ENCODE measurements at places on chromosomes 12 and 14. TPM values are rescaled to one million over a fixed set of nuclear protein-coding genes. Genes with fewer than 3 reads are reported as not detected.

- H3K4me1 ChIP-seq = peaks cover 9% of the 10 kb centered on the region
- no peaks in the 10 kb centered on the region for H3K27me3 ChIP-seq
- DNase-seq = peak; percentile 85
- H3K36me3 ChIP-seq = no peaks in the 10 kb centered on the region
Observed at GRCh38 chr12:81077686-81078441, at the start of gene ACSS3. ACSS3 (plus strand) TSS chr12:81078079; CDS start chr12:81078121, 42 bp downstream.

Gene ANO4
- 1.9 TPM for total RNA-seq

GRCh38 chr12:20268771-20269170, 99.6 kb upstream of the PDE3A start:
- H3K36me3 ChIP-seq = no peaks in the 10 kb centered on the region
- no peak overlapping the region for H3K27ac ChIP-seq
- no peaks in the 10 kb centered on the region for H3K4me1 ChIP-seq

GRCh38 chr14:54890788-54891187, 11.8 kb downstream of the GCH1 start:
- no peak overlapping the region for H3K4me3 ChIP-seq
- peaks cover 5% of the 10 kb centered on the region for H3K4me1 ChIP-seq
- no peaks in the 10 kb centered on the region for H3K36me3 ChIP-seq
- no peak for DNase-seq
- no peak overlapping the region for H3K27ac ChIP-seq

Gene PLEK2
- 2.8 TPM for total RNA-seq

DNA sequence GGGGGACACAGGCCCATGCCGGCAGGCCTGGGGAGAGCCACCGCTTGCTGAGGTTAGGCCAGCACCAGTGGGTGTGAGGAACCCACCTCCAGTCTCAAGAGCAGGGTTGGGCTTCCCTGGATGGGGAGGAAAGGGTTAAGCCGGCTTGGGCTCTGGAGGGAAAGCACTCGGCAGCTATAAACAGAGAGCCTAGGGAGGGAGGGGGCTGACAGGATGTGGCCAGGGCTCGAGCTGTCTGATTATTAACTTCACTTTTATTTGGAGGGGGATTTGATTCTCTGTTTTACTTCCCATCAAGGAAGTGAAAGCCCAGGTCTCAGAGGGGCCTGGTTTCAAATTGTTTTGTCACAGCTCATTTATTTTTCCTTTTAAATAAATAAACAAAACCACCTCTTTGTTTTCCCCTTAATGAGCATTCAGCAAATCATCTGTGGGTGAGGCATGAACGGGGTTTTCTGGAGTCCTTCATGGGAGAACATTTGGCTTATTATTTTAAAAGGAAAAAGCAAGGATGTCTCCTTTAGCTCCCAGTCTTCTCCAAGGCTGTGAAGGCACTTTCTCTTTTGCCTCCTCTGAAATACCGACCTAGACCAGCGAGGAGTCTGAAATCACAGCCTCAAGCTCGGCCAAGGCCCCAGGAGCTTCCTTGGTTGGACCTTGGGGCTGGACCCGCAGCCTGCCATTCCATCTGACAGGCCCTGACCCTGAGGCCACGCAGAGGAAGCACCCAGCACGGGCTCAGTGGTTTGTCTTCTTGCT, 21.9 kb upstream of the ZFP36L1 start:
- H3K36me3 ChIP-seq = no peaks in the 10 kb centered on the region
- H3K4me3 ChIP-seq = no peak overlapping the region
- no peaks in the 10 kb centered on the region for H3K27me3 ChIP-seq

- DNase-seq = peak; percentile 70
- H3K27me3 ChIP-seq = no peaks in the 10 kb centered on the region
- H3K27ac ChIP-seq = no peak overlapping the region
- no peak overlapping the region for H3K4me3 ChIP-seq
- no peaks in the 10 kb centered on the region for H3K36me3 ChIP-seq
Observed at GRCh38 chr14:34722723-34723545, 8.5 kb upstream of the CFL2 start.

Gene MYO1H
- total RNA-seq = 0.15 TPM
